NCI-H1105 (cell line): ENCODE measurements at places on chromosomes 16 and 17.

GRCh38 chr17:79412886-79413390 lies 197.9 kb downstream of the RBFOX3 start:
- DNase-seq = no peak

DNA sequence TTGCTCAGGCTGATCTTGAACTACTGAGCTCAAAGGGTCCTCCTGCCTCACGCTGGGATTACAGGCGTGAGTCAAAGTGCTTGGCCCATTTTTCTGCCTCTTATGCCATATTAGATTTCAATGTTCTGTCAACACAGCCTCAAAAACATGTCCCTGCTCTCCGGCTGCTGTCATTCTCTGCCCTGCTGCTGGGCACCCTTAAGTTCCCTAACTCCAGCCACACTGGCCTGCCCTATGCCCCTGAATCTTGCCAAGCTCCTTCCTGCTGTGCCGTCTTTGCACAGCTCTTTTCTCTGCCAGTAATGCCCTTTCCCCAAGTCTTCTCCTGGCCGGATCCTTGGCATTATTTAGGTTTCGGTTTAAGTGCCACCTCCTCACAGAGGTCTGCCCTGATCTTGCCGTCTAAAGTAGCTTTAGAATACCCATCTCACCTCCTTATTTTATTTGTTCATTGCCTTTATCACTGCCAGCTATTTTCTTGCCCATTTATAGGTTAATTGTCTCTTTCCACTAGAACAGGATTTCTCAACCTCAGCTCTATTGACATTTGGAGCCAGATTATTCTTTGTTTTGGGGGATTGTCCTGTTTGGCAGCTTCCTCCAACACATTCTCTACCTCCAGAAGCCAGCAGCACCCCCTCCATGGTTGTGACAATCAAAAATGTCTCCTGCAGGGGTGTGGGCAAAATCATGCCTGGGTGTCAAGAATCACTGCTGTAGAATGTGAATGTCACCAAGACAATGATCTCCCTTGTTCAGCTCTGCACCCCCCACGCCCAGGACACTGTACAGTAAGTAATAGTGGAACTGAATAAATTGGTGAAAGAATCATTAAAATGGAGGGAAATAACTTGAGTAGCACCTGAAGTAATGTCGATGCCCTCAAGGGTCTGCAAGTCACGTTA lies 168.2 kb downstream of the CYLD start:
- DNase-seq = no peak

DNA sequence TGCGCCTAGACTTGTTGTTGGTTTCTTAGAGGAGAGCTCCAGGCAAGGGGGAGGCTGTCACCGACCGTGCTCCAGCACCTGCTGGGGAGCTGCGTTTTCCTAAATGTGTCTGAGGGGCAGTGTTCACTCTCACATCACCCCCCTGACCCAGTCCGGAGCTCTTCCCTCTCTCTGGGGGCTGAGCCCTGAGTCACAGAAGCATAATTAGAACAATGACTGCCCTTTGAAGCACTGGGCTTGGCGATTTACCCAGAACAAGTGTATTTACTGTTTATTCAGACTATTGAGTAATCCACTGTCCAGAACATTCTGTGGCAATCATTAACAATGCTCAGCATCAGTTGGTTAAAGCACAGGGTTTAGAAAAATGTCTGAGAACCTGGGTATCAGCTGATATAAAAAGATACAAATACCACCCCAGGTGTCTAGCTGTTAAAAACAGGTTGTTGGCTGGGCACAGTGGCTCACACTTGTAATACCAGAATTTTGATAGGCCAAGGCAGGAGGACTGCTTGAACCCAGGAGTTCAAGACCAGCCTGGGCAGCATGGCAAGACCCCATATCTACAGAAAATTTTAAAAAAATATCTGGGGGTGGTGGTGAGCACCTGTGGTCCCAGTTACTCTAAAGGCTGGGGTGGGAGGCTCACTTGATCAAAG lies 8.1 kb downstream of the CES4A start:
- no peak for DNase-seq

DNA sequence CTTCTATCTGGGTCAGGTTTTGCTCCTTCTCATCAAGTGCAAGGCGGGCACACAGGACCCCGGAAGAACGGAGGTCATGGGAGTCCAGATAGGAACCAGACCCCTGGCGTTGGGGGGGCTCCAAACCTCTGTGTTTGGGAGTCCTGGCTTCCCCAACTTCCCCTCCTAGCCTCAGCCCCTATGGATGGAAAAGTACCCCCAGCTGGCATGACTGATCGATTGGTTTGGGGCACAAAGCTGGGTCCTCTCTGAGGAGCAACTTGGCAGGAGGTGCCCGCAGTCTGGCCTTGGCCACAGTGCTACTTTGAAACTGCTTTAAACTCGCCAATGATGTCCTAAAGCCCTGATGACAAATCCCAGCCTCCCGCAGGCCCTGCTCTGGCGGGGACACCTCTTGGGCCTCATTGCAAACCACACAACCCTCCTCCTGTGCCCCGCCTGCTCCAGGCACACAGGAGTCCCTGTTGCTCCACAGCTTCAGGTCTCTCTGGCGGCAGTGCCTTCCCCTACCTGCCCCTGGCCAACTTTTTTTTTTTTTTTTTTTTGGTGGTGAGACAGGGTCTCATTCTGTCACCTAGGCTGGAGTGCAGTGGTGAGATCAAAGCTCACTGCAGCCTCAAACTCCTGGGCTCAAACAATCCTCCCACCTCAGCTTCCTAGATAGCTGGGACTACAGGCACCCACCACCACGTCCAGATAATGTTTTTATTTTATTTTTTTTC lies 38.0 kb upstream of the SNN start:
- no peak for DNase-seq

GRCh38 chr16:73558219-73558618 lies 510.3 kb upstream of the ZFHX3 start:
- DNase-seq = no peak

GRCh38 chr17:76444518-76445311 lies 8.2 kb downstream of the UBE2O start:
- no peak for DNase-seq

- DNase-seq = no peak
These were observed 20.2 kb upstream of the SPPL2C start for GRCh38 chr17:45824475-45824874.

DNA sequence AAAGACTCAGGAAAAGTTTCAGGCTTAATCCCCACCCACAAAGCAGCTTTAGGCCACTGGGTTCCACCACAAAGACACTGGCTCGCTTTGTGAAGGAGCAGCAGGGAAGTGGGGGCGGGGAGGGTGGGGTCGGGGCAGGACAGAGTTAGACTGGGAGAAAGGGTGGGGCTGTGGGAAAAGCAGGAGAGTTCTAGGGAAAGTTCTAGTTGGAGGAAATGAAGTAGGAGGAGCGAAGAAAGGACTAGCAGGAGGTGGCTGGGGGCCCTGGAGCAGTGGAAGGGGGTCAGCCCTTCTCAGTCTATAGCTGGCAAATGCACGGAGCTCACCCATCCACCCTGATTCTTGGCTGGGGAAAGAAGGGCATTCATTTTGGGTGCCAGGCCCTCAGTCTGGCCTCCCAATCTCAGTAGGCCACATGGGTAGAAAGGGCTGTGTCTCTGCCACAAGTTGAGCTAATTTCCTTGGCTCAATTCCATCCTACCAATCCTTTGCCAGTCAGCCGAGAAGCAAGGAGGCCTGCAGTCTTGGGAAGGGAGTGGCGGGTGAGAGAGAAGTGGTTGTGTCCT lies 4.6 kb downstream of the INPP5K start:
- no peak for DNase-seq

GRCh38 chr17:76635659-76636360 lies 7.7 kb downstream of the ST6GALNAC1 start:
- no peak for DNase-seq

- DNase-seq = no peak
These were observed 154.5 kb downstream of the CBLN1 start for GRCh38 chr16:49127103-49127502.

DNA sequence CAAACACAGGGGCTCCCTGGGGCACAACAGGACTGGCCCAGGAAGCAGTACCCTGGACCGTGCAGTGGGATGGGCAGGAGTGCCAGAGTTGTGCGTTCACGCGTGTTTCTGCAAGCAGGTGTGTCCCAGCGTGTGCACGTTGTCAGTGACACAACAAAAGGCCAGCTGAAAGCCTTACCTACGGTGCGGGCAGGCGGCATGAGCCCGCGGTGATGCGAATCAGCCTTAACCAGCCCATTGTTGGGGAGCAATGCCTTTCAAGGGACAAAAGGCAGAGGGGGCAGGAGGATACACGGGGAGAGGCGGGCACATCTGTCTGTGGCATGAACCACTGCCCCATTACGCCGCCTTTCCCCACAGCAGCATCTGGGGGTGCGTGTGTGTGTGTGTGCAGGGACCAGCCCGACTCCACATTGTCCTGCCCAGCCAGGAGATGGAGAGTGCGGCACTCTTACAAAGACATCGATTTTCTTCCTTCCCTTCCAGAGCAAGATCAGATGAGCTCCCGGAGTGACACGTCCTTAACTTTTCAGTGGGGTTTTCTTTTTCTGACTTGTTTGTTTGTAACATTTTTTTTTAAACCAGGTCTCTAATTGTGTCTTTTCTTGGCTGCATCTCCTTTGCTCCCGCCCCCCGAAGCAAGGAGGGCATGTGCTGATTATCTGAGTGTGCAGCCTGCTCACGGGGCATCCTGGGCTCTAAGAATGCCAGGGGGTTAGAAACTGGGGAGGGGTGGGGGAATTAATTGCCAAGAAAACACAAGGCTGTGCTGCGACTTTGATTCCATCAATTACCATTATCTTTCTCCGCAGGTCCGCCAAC lies 158.1 kb downstream of the ZNF423 start:
- no peak for DNase-seq

- no peak for DNase-seq
These were observed 18.4 kb downstream of the CNTNAP1 start for GRCh38 chr17:42700586-42701289.
